ENCODE measurements at places on chromosomes 2 and 18.

GRCh38 chr18:78713726-78714125 is 265.9 kb upstream of the SALL3 start:
- DNase-seq: no peak

DNA sequence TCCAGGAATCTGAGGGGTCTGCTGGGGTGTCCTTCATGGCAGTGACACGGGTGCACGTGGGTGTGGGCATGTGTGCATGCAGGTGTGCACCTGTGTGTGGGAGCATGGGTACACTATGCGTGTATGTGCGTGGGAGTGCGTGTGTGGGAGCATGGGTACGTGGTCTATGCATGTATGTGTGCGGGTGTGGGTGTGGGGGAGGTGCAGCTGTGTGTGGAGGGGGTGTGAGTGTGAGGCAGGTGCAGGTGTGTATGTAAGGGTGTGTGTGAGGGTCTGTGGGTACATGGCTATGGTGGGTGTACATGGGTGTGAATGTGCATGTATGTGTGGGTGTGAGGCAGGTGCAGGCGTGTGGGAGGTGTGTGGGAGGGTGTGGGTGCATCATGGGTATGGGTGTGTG is 36.3 kb downstream of the EIPR1 start:
- no peak for DNase-seq

DNA sequence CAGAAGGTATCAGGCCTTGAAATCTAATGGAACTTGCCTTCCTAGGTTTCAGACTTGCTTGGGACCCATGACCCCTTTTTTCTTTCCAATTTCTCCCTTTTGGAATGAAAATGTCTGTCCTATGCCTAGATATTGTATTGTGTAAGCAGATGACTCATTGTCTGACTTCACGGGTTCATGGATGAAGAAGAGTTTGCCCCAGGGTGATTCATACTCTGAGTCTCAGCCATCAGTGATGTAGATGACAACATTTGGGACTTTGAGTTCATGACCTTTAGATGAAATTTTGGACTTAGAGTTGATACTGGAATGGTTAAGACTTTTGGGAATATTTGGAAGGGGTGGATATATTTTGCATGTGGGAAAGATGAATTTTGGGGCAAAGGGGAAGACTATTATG is 11.2 kb upstream of the SCYGR5 start:
- DNase-seq: peak; percentile 91

DNA sequence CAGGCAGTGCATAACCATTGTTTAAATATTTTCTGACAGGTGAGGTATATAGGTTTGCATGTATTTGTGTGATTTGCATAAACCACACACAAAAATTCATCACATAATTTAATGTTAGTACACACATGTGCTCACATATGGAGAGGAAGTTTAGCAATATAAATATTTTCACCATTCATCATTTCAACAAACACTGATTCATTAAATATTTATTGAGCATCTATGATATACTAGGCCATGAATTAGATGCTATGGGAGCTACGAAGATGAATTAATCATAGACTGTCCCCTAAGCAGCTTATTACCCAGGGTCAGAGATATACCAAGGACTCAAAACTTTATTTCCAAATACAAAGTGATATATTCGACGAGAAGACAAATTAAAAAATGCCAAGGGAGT is 311.6 kb upstream of the PIK3C3 start:
- peak; percentile 1 for DNase-seq

- DNase-seq: no peak
These were observed 2.4 kb upstream of the DSC3 start for GRCh38 chr18:31044926-31045325.

DNA sequence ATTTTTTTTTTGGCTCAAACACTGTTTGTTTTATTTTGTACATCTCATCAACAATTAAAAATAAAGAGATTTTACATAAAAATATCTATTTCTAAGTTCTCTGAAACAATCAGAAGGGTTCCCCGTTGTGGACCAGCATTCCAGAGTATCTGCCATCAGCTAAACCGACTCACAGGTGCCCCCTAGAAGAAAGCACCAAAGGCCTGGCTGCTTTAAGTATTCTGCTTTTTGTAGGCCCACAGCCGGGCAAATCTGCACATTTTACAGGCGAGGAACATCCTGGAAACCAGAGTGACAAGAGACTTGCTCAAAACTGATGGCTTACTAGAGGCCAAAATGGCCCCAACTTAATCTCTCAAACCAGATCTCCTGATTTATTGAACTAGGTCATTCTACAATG is 82.2 kb upstream of the SETBP1 start:
- DNase-seq: no peak

GRCh38 chr2:66305718-66306117 is 129.2 kb upstream of the MEIS1 start:
- no peak for DNase-seq

All from EL (cell line).